ENCODE measurements at places on chromosomes 5 and 9.

DNA sequence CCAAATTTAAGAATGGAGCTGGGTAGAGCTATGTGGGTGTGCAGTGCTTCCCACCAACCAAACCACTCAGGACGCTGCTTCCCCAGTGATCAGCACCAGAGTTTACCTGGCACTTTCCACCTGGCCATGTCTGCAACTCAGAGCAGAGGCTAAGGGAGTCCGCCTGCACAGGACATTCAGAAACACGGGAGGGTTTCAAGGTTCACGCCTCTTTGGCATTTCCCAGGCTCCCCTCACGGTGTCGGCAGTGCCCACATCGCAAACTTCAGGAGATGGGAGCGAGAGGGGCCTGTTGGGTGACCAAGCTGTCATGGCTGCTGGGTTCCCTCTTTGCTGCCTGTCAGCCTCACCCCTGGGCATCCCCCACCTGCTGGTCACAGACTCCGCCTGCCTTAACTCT, 161.5 kb downstream of the NXNL2 start:
- DNase-seq, result no peak

DNA sequence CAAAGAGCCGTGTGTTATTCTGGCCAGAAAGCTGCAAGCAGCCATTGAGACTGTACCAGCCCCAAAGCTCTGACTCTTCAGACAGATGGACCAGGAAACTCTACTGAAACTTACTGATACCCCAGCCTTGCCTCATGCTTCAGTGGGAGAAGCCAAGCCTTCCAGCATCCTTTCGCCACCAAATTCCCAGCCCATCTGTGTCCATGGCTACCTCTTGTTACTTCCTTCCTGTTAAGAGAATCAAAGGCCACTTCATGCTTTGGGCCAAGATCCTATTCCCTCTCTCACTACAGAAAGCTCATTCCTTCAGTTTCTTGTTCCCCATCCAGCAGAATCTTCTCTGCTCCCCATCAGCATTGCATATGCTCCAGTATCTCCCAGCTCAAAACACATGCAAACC, 46.9 kb upstream of the FREM1 start:
- DNase-seq, result no peak

- DNase-seq, result no peak
Observed at GRCh38 chr9:90259311-90260246, 383.0 kb downstream of the DIRAS2 start.

DNA sequence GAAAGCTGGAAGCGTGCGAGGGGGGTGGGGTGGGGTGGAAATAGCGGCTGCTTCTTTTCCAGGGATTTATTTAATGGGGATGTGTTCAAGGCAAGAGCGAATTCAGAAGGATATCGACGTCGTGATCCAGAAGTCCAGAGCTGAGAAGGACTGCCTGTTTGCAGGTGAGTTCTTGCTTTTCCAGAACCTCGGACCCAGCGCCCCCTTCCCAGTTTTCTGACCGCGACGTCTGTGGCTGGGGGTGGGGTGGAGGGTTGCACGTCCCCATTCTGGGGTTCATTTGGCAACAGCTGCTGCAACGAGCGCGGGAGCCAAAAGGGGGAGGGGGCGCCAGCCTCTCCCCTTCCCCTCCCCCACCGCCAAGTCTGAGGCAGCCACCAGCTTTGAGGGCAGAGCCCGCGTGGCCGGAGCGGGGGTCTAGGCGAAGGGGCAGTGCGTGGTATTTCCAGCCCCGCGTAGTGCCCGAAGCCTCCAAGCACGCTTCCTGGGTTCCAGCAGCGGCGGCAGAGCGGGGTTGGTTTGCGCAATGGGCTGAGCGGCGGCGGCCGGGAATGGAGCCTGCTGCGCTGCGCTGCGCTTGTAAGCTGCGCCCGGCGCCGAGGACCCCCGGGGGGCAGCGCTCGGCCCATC, 701 bp downstream of the PARP8 start:
- no peak for DNase-seq

DNA sequence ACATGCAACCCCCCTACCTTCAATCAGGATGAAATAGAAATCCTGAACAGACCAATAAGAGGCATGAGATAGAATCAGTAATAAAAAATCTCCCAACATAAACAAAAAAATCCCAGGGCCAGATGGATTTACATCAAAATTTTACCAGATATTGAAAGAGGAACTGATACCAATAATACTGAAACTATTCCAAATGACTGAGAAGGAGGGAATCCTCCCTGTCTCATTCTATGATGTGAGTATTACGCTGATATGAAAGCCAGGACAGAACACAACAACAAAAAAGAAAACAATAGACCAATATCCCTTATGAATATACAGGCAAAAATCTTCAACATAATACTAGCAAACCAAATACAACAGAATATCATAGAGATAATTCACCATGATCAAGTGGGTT, 109.0 kb upstream of the SMC2 start:
- DNase-seq, result no peak

GRCh38 chr5:119828541-119828940, 199.2 kb downstream of the FAM170A start:
- no peak for DNase-seq
